MG63 (cell line): ENCODE measurements at places on chromosomes 2 and 18. TPM values are rescaled to one million over a fixed set of nuclear protein-coding genes. Genes with fewer than 3 reads are reported as not detected.

The ABCG8 gene
- not detected in 2 replicates for total RNA-seq

The ANTXR1 gene
- total RNA-seq: 48.6 and 51.1 TPM in 2 replicates

The GREB1 gene
- 2.7 and 3.1 TPM in 2 replicates for total RNA-seq

The ANKRD23 gene
- total RNA-seq: 1.7 and 8.3 TPM in 2 replicates

DNA sequence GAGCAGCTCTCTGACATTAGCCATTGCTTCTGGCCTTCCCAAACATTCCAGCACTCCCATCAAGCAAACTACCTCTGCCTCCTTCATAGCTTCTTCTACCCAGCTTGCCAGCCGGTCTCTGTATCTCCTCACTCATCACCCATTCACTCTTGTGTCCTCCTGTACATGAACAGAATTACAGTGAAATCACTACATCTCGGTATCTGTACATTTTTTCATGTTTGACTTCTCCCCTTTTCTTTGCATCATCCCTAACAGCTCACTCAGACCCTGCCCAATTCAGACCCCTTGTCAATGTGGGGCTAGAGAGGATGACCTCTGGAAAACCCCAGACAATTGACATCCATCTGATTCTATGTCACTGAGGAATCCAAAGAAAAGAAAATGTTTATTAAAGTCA lies 335.8 kb downstream of the TNS1 start:
- DNase-seq: no peak

GRCh38 chr2:74688881-74689280 lies 34.8 kb downstream of the SEMA4F start:
- no peak for DNase-seq

DNA sequence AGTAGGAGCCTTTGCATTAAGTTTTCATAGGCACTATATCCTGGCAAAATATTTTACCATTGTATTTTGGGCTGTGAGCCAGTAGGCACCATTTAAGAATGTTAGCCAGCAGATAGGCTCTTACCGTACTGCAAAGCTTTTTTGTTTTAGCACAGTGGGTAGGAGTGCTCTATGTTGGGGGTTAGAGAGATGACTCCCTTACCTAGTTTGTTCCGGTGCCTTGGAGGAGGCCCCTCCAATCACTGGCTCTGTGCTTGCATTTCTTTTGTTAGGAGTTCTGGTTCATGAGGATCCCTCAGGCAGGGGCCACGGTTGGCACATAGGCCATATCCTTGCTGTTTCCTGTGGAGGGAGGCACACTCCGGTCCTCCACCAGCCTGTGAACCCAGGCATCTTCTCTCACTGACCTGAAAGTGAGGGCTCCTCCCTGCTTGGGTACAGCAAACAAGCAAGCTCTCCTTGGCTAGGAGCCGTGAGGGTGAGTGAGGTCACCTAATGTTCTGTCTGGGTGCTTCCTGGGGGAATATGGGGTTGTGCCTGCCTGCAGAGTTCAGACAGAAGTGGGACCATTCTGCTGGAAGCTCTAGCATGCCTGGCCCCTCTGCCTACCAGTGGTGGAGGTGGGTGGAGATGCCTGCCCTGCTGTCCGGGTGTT lies 29.8 kb downstream of the LTBP1 start:
- no peak for DNase-seq

- DNase-seq: no peak
Measured at GRCh38 chr18:42576124-42576523, 539.4 kb downstream of the RIT2 start.

DNA sequence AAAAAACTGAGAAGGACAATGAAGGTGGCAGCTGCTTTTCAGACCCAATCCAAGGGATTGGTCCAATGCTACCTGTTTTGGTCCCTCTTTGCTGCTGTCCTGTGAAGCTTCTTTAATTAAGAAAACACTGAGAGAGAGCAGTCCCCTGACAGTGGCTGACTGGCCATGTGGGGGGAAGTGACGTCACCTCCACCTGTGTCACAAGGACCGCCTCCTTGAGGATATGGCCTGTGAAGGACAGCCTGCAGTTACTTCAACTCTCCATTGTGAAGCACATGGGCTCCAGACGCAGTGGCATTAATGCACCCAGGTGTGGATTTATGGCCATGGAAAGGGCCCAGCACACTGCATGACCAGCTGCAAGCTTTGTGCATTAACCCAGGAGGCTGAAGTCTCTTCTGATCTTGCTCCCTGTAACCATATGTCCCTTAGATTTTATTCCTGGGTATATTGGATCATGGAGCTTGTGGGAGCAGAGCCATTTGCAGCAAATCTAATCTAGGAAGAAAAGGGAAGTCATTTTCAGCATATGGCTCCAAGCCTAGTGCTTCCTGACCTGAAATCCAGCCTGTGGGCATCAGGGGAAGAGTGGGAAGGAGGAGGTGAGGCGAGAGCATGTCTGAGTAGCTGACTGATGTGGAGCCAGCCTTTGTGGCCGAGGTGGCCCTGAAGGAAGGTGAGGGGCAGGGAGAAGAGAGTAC lies 32.2 kb downstream of the KIF5C start:
- no peak for DNase-seq

DNA sequence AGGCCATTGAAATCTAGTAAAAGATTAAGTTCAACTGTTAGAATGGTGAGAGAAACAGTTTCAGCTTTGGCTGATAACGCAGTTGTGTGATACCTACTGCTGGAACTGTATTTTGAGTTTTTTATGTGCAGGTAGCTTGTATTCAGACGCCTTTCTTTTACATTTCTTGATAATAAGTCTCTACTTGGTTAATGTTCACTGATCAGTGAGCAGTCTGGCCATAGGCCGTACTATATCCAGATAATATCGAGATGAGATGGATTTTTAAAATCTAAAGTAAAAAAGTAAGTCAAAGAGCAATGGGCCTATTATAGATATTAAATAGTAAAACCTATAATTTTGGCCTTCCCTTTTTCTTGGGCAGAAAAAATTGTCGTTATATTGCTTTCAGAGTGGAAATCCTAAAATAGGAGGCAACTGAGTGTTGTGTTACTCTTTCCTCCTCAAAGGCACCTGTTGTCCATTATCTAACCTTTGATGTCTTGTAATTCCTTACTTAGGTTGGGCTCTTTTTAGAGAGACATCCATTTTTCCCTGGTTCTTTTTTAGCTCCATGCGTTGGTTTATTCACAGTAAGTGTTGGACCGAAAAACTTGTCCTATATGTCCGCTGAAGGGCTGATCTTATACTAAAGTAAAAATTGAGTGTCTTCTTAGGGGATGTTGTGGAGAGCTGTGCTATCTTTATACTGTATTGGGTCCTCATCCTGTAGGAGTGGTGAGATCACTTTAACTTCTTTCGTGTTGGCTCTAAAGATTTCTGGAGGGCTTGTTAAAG lies 1.7 kb downstream of the EML4 start:
- DNase-seq: no peak

GRCh38 chr2:209501579-209501978 lies 77.7 kb downstream of the MAP2 start:
- DNase-seq: no peak

DNA sequence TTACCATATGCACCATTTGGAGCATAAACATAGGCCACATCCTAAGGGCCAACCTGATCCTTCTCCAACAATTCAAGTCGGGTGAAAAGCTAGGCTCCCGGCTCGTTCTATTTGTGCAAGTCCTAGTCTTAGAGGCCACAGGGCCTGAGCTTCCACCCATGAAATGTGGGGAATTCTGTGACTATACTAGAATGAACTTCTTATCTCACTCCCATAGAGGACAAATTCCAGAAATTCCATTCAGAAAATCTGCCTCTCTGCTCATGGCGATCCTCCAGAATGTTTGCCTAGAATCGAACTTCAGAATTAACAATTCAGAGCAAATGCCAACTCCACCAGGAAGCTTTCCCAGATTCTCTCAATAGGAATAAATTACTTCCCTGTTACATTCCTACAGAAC lies 187.9 kb downstream of the BCL11A start:
- DNase-seq: no peak

DNA sequence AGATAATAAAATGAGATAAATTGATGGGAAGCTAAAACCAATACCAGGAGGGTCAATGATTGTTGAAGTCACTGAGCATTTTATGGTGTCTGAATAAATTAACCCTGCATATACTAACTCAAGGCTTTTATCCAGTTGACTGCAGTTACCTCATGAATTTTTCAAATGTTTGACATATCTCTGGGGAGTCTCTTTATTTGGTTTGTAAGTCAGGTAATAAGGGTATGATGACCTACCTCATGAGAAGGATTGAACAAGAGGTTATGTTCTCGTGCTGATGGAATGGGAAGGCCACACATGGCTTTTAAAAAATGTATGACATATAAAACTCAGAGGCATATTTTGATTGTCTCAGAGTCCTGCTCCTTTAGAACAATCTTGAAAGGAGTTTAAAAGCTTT lies 237.6 kb downstream of the THSD7B start:
- DNase-seq: no peak

GRCh38 chr2:18645315-18645714 lies 55.9 kb upstream of the NT5C1B start:
- DNase-seq: no peak
